ENCODE measurements at places on chromosomes 11 and 22.

GRCh38 chr22:20588843-20589581 is 81.6 kb downstream of the MED15 start:
- DNase-seq, result no peak

DNA sequence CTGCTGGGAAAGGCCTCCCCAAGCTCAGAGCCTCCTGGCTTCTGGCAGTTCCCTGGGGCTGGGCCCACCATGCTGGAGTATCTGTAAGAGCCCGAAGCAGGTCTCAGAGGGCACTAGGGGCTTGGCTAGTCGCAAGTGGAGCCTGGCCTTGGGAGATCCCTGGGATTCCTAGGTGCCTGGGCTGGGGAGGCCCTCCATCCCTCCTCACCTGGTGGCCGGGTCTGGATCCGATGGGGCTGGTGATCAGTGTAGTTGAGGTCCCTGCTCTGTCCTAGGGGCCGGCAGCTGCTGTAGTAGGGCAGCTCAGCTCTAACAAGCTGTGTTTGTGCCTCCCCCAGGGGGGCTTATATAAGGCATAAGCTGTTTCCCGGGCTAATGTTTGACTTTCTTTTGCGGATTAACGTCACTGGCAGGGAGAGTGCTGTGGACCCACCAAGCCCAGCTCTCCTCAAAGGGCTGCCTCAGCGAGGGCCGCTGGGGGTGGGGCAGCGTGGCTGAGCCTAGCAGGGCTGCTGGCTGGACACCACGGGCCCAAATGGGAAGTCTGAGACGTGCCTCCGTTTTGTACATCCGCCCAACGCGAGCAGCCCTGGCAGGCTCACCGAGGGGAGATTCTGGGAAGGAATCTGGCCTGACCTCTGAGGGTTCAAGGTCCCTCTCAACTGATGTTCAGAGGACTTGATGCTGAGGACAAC is at the start of gene SLC22A8:
Gene SLC22A8, minus strand, starts transcription at position 321 of the 695 bp plus-strand sequence. CDS start 883 bp downstream, outside the sequence.
- no peak for DNase-seq

DNA sequence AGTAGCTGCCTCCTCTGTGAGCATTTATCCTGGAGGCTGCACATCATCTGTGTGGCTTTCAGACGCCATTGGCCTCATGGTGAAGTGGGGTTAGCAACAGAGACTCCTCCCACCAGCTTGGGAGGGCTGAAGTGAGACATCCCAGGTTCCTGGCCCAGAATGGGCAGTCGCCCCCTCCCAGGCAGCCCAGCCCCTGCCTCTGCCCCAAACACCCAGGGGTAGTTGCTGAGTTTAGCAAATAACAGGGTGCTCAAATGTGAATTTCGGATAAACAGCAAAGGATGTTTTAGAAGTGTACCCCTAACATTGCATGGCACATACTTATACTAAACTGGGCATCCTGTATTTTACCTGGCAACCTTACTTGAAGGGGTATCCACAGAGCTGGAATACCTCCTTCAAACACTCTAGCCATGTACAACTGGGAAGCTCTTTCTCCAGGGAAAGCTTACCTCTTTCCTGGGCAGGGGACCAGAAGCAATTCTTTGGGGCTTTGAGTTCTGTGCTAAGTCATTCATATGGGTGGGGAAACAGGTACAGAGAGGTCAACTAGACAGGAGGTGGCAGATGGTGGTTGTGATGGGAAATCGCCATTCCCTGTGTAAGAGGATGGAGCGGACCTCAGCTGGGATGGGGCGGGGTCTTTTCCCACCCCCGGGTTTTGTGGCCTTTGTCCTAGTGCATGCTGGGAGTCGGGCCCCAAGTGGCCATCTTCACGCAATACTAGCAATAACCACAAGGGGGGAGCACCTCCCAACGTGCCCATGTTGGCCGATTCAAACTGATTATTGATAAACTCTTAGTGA is 19.3 kb downstream of the MTFP1 start:
- no peak for DNase-seq

DNA sequence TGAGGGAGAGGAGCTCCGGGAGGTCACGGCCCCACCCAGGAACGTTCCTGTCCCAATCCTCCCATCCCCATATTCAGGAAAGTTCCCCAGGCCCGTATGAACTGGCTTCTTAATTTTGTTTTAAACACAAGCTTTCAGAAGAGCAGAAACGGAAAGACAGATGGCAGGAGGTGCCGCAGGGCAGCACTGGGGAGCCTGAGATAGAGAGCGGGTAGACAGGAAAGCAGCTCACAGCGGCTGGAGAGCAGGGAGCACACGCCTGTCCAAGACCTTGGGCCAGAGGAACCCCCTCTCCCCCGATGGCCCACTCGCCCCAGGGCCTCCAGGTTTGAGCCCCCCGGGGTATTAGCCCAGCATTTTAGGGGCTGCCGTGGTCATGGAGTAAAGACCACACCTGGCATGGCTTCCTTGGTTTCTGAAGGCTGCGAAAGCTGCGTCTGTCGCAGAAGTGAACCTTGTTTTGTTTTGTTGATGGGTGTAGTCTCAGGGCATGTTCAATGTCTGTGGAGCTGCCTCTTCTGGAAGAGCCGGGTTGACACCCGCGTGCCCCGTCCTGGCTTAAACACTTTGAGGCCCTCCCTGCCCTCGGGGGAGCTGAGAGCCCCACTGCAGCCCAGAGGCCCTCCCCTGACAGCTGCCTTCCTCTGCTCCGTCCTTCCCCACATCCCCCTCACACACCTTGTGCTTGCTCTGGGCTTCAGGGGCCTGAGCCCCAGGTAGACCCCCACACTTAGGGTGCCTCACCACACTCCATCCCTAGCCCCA is 17.9 kb upstream of the KCNQ1OT1 start:
- DNase-seq, result no peak

- no peak for DNase-seq
These were observed 5.0 kb downstream of the SIGIRR start for GRCh38 chr11:409600-410483.

- no peak for DNase-seq
These were observed 328.8 kb upstream of the CTSC start for GRCh38 chr11:88666364-88666763.

DNA sequence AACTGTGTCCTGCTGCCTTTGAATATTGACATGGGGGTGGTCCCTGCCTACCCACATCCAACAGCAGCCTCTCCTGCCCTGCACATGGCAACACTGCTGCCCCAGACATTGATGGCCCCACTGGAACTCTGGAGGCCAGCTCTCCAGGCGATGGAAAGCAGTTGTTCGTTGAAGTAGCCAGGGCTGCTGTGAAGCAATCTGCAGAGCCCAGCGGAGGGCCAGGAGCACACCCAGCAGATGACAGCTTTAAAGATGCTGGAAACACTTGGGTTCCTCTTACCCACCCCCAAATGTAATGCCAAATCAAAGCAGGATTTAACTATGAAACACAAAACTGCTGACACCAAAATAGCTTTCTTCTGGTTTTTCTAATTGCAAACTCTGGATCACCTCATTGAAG is 165.6 kb upstream of the NAV2 start:
- DNase-seq, result no peak

DNA sequence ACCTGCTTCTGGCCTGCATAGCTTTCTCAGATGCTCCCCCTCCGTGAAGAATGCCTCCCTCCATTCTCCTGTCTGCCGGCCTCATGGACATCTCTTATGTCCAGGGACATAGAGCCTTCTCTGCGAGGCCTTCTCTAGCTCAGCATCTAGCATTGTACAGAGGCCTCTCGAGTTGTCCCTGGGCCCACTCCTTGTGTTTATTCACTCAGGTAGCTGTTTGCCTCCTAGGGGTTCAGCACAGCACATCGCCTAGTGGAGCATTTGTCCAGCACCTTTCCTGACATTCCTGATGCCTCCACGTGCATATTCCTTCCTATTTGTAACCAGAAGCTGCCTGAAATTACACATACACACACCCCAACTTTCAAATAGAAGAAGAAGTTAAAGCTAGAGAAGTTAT is 101.3 kb downstream of the TBC1D22A start:
- no peak for DNase-seq

- DNase-seq, result no peak
These were observed 35.3 kb downstream of the MAP6 start for GRCh38 chr11:75633409-75634066.

GRCh38 chr11:9567401-9567800 is 6.1 kb upstream of the WEE1 start:
- DNase-seq, result no peak

DNA sequence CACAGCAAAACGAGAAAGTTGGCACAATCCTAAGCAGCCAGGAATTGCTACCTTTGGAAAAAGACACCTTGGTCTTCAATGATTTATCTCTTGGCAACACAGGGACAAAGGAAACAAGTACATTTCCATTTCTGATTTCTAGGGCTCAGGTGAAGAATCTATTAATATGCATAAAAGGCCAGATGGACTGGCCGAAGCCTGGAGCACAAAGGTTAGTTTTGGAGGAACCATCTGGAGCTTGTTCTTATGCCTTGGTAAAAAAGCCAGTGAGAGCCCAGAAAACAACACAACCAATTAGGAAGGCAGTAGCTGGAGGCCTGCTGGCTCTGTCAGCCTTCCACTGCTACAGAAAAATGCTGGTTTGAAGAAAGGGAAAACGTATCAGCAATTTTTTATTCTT is 713.5 kb upstream of the API5 start:
- DNase-seq, result no peak

DNA sequence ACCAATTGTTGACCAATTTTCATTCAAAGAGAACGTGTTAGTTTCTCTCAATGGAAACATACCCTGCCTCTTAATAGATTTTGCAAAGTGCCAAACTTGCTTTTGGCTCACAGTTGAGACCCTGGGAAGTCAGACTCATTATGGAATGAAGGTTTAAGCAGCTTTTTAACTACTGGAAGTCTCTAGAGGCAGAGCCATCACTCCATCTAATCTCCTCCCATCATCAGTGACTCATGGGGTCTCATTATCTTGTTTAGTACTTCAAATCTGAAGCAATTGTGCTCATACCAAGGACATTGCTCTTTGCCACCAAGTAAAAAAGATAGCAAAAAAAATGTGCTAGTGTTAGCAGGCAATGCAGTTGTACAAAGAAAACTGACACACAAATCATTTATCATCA is 537.1 kb upstream of the LRRC4C start:
- no peak for DNase-seq
